ENCODE measurements at places on chromosomes 1 and 21.

DNA sequence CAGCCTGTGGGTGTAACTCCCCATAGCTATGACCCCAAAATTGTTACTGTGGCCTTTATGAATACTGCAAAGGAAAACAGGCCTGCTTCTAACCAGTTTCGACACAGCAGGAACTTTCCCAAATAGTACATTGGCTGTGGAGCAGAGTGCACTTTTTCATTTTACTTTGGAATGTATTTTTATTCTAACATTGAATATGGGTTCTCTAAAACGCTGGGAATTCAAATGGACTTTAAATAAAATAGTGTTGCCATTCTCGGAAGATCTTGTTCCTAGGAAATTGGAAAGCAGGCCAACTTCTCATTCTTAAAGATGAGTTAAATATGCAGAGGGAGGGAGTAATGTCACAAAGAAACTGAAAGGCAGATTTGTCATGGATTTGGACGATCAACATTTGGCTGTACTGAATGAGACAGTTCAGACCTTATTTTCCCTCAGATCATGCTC is 39.6 kb upstream of the ARHGAP29 start:
- DNase-seq: no peak

- DNase-seq: peak; percentile 34
Measured at GRCh38 chr1:7046314-7046713, 261.1 kb downstream of the CAMTA1 start.

GRCh38 chr1:19786988-19787423 is 12.7 kb downstream of the TMCO4 start:
- DNase-seq: no peak

DNA sequence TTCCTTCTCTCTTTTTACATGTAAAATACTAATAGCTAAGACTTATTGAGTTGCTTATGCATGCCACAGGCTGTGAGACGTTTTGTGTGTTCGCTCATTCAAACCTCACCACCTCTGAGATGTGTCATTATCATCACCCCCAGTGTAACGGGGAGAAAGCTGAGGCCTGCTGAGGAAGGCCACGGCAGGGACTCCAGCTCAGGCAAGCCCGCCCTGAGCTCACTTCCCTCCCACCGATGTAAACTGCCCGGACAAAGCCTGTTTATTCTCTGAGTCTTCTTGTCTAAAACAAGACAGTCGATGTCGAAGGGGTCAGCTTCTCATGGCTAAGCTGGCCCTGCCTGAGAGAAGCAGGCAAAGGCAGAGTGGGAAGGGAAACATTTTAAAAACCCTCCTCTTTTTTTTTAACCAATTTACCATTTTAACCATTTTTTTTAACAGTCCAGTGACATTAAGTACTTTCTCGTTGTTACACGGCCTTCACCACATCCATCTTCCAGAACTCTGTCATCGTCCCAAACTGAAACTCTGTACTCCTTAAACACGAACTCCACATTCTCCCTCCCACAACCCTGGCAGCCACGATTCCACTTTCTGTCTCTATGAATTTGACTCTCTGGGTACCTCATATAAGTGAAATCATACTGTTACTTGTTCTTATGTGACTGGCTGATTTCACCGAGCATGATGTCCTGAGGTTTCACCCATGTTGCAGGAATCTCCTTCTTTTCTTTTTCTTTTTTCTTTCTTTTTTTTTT is 204.8 kb upstream of the GALNT2 start:
- DNase-seq: no peak

DNA sequence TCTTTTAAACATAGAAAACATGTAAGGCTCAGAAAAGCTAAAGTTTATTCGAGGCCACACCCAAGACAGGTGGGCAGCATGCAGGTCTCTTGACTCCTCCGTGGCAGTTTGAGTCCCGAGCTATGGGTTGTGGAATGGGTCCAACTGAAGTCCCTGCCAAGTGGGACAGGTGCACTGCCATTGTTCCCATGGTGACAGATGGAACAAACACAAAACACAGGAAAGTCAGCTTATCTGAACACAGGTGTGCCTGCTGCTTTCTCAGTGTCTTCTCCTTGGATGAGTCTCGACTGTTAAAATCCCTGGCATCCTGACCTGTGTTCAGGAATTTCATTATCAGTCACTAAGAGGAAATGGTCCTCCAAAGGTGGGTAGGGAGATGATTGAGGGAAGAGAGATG is 99.0 kb upstream of the RAB4A start:
- no peak for DNase-seq

GRCh38 chr1:70440642-70441391 is 29.7 kb downstream of the CTH start:
- DNase-seq: no peak

DNA sequence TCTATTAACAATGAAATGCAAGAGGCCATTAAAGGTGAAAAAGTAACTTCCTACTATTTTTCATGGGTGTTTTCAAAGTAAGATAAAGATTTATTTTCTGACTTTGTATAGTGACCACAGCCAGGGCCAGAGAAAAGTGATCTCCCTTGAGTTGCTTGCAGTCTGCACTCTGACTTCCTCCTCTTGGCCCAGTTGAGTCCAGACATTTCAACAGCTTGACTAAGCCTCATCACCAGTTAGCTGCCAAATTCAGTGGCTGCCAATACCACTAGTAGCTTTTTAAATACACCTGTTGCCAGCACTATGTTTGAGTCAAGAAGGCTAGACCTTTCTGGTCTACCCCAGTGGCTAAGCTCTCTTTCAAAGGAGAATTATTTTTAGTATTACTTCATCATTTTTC is 3.7 kb upstream of the NEK7 start:
- no peak for DNase-seq

- peak; percentile 90 for DNase-seq
Measured at GRCh38 chr1:227728059-227728891, 6.8 kb downstream of the JMJD4 start.

DNA sequence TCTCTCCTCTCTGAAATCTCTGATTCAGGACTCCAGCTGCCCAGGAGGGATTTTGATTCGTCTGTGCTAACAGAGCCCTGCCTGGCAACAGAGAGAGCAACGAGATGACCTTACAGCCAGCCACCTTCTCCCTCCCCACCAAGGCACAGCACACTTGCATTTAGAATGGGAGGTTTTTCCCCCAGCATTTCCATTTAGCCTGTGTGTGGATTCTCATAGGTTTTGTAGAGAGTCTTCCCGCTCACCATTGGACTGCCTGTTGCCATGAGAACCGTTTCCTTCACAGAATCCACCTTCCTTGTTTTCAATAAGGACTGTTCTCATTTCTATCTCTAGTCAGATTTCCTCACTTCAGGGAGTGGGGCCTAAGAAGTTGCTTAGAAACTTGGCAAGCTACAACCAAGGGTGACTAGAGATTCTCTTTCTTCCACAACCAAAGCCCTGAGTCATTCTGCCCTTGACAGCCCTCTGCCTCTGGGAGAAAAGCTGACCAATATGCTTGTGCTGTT is 5.8 kb upstream of the IKBKE start:
- no peak for DNase-seq

GRCh38 chr1:154627257-154628120 is 19.5 kb upstream of the ADAR start:
- DNase-seq: peak; percentile 91

Measured in HEK293T (cell line).